ENCODE measurements at places on chromosomes 1 and 21.

DNA sequence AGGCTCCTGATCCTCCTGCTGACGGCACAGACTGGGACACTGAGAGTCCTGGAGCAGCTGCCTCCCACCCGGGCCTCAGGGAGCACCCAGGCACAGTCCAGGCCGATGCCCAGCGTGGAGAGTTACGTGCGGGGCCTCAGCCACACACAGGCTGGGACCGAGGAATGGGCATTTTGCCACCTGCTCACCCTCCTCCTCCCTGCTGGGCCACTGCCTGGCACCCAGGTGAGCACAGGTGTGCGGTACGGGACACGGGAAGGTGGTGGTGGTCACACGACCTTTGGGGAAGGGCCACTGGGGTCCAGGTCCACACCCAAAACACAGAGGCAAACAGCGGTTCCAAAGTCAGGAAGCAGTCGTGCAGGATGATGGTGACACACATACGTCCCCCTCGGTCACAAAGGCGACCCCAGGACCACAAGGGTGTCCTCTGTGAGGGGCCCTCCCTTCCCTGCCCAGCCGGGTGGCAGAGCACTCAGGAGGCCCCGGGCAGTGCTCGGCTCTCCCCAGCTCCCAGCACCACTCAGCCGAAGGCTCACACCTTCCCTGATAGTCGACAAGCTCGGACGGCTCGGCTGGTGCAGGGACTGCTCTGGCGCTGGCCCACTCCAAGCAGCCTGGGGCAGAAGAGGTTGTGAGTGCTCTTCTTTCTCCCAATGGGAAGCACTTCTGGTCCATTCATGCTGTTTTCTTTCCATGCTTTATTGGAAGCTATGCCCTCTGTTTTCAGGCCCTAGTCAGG is 14.3 kb downstream of the MORN1 start:
- no peak for DNase-seq

GRCh38 chr1:154326546-154327465 is 1.5 kb downstream of the ATP8B2 start:
- DNase-seq: no peak

GRCh38 chr21:42289926-42290325 is 25.3 kb downstream of the TFF3 start:
- DNase-seq: no peak

- DNase-seq: no peak
These were observed 116.9 kb upstream of the KCNK1 start for GRCh38 chr1:233496993-233497392.

- no peak for DNase-seq
These were observed 920 bp downstream of the MTR start for GRCh38 chr1:236795757-236796667.

DNA sequence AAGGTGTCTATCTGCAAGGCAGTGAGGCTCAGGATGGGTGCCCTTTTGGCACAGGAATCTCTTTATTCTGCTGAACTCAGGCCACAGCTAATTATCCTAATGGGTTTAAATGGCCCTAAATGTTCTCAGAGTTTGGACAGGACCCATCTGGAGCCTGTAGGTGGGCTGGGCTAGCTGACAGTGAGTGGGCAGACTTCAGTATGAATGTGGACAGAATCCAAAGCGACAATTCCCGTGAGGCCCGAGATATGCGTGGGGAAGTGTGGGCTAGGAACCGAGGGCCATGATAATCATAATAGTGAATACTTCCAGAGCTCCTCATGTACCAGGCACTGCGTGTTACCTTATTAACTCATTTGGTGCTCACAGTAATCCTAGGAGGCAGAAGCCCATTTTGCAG is 165.3 kb downstream of the GRIK3 start:
- no peak for DNase-seq

DNA sequence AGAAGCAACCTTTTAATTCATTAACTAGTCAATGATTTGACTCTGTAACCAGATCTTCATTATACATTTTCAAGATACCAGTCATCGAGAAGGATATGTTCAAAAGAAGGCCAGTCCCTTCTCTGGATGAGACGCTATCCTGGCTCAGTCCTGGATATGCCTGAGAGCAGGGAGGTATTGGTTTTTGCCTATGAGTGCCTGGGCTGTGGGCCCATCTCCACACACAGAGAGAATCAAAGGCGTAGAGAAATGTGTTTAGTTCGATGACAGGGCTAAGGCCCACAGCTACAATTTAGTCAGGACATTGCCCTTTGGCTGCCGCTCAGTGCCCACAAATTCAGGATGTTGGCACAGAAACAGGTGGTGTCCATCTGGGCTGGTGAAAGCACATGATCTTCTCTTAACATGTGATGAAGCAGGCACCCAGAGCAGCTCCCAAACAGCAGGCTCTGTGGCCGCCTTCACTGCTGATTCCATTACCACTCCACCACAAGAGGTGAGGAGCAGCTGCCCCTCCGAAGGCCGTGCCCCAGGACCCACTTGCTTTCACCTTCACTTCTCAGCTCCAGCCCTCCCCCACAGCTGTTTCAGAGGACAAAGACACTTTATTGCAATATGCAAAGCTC is 24.7 kb downstream of the ACKR1 start:
- no peak for DNase-seq

DNA sequence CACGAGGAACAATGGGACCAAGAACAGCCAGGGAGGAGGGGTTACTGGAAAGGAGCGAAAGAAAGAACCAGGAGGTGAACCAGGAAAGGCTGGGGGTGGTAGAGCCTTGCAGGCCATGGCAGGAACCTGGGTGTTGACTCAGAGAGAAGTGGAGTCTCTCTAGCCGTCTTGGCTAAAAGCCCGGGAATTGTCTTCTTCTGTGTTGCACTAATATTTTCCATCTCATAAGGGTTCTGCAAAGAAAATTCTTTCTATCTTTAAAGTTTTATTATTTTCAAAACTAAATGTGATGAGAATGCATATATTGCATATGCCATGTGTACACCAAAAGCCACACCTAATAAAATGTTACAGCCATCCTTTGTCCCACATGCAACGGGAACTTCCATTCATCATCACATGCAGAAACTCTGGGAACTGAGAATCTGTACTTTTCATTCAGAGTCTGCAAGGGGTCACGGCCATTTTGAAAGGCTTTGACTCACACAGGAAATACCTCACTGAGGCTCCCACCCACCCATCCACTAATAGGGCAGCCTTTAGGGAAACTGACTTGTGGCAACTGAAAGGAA is 38.0 kb downstream of the ERG start:
- no peak for DNase-seq

- no peak for DNase-seq
These were observed 1.0 kb downstream of the RNF220 start for GRCh38 chr1:44405798-44406736.

- no peak for DNase-seq
These were observed 59.9 kb downstream of the CLSTN1 start for GRCh38 chr1:9763914-9764313.

DNA sequence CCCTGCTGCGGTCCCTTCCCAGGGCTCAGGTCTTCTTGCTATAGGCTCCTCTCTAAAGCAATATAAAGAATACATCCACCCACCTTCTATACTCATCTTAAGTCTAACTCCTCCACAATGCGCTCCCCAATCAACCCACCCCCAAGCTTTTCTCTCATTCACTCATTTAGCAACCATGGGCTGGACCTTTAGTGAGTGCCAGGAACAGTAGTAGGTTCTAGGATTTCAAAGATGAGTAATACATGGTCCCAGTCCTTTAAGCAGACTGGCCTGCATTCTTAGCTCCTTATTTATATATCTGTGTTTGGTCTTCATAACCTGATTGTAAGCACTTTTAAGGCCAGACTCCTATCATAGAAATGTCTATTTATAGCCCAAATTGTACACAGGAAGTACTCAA is 5.9 kb downstream of the CAMK1G start:
- no peak for DNase-seq

- DNase-seq: no peak
These were observed 109.6 kb downstream of the SLC45A1 start for GRCh38 chr1:8427493-8427892.

DNA sequence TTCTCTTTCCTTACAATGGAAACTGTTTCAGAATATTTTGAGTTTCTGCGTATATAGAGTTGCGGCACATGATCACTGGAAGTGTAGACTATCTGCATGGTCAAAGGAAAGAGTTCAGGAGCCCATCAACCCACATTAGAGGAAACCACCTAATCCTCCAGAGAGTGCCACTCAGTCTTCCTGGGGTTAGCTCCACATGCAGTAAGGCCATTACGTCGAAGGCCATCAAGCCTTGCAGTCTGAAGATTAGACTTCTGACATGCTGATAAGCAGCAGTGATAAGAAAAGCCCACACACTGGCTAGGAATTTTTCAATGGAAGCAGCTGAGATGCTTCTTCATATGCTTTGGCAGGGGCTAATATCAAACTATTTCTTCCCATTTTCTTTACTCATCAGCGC is 7.6 kb downstream of the ZNF669 start:
- DNase-seq: no peak

DNA sequence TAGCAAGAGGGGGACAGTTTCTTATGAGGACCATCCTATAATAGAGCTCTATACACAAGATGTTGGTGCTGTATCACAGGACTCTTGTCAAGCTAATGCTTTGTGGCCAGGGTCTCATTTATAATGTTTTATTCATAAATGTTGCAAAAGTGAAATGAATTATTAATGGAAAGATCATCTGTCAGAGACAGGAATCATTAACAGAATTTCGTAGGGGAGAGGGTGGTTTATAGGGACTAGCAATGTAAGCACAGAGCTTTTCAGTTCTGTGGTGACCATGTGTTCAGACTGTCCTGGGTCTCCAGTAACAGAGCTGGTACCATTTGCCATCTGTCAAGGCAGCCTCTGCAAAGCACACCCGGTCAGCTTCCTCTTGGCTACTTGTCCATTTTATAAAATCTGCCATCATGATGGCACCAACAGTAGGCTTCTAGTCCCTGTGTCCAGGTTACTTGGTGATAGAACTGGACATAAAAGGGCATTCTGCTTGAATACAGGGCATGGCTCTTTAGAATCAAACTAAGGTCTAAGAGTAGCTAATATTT is 36.2 kb downstream of the LPAR3 start:
- no peak for DNase-seq
